HEK293T (cell line): ENCODE measurements at places on chromosomes 6 and 20.

DNA sequence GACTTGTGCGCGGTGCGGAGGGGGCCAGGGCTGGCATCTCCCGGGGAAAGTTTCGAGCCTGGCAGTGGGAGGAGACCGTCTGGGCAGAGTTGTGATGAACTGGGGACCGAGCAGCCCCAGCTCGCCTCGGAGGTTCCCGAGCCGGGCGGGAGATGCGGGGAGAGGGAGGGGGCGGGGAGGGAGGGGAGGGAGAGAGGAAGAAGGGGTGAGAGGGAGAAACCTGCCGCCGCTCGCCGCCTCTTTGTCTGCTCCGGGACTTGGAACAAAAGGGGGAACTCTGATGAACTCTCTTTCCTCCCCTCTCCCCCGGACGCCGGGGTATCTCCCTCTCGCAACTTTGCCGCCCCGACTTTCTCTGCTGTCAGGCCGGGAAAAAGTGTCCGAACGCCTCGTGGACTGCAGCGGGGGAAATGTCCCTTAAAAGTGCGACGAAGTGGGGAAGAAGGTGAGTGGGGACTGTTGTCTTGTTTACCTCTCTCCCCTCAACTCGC lies 72.7 kb downstream of the SOX4 start:
- no peak for DNase-seq

DNA sequence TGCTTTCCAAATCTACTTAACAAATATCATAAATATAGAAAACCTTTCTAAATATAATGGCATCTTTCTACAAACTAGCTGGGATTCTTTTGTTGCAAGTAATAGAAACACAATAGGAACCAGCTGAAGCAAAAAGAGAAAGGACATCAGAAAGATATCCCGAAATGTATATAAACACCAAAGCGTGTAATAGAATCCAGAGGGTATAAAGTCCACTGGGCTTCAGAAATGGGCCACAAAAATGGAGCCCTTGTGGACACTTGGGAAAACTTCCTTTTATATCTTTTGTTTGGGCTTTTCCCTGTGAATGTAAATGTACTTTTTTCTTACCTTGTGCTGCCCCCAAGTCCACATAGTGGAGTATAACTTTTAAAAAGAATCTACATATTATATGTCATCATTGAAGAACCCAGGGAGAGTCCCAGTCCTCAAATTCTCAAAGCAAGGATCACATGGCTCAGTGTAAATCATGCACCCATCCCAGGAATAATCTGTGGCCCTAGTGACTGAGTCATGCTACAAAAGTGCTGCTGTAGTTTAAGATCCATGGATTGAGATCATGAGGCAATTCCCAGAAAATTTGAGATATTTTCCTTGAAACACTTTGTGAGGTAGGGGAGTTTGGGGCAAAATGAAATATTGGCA lies 457.0 kb downstream of the EPM2A start:
- no peak for DNase-seq

GRCh38 chr6:31158863-31159855 lies 770 bp downstream of the TCF19 start:
- DNase-seq = peak; percentile 41

DNA sequence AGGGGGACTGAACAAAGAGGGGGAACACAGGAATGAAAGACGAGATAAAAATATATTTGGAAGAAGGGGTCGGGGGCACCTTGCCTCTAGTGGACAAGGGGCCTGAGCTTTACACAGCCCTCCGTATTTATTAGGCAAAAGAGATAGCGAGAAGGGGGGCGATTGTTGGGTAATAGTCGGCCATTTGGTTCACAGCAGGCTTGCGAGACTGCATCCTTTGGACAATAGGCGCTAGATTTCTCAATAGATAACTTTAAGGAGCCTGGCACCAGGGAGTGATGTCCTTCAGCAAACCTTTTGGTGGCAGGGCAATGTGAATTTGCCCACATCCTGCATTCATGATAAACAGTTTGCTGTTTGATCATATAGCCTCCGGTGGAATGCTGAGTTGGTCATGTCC lies 3.0 kb upstream of the NANP start:
- DNase-seq = no peak

DNA sequence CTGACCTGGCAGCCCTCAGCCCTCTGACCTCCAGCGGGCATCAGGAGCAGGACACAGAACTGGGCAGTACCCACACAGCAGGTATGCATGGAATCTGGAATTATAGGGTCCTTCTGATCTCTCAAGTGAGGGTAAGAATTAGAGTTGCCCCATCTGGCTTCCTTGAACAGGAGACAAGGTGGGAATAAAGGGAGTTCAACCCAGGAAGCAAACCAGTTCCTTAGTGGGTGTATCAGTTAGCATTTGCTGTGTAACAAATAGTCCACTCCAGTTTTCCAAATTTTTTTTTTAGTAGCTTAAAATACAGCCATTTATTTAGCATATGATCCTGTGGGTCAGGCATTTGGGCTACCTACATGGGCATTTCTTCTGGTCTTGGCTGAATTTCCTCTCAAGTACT lies 15.7 kb downstream of the MAVS start:
- DNase-seq = no peak

DNA sequence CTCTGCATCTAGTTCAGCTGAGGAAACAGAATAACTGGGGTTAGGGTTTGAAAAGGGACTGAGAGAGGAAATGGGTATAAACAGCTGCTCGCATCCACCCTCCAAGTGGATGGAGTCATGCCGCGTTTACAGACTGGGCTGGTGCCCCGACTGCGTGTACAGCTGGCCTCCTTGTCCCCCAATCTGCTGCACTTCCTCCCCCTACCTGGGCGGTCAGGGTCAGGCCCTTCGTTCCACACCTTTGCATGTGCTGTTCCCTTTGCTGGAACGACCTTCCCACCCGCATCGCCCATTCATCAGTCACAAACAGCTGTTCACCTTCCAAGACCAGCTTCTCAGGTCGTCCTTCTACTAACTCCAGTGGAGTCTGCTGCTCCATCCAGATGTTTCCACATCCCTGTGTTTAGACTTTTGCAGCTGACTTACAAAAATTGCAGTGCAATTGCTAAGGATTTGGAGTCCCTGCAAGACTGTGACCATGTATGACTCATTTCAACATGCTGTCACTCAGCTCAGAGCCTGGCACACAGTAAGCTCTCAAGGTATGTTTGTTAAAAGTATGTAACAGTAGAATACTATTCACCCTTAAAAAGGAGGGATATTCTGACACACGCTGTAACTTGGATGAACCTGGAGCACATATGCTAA lies 129.3 kb downstream of the DTNBP1 start:
- no peak for DNase-seq

DNA sequence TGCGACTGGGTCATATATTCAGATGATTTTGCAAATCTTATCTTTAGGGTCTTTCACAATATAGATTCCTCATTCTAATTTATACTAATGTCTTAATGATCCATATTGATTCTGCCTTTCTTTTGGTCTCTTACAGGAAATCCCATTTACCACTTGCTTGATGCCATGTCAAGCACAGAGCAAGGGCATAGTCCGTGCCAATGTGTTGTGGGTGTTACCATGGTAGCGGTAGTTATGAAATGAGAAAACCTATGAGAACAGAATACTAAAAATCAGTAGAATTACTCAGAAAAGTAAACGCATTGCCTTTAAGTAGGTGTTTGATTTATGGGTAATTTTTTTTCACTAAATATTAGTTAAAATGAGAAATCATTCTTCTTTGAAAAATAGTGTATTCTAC lies 153.9 kb upstream of the RAB32 start:
- DNase-seq = no peak
